ENCODE measurements at places on chromosomes 11 and 22. TPM values are rescaled to one million over a fixed set of nuclear protein-coding genes. Genes with fewer than 3 reads are reported as not detected.

The TCN2 gene
- 0.53 TPM for total RNA-seq

The ENTHD1 gene
- 0.47 TPM for total RNA-seq

DNA sequence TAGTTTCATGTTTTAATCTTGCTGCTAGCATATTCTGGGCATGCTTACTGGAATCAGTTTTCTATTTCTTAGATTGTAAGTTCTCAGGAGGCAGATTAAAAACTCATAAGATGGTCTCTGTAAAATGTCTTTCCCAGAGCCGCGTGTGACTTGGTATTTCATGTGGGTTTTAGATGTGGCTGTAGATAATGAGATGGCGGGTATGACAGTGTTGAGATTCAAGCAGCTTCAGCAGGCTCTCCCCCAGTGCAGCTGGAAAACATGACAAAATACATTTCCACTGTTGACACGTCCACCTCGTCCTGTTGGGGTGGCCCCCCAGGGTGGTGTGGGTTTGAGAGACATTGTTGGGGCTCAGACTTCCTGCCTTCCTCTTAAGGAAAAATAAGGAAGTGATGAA, 106.8 kb downstream of the KIRREL3 start:
- no peak for DNase-seq

- DNase-seq = no peak
Observed at GRCh38 chr11:68989936-68990606, 9.3 kb upstream of the MRGPRD start.

GRCh38 chr11:45280449-45280848, 5.7 kb downstream of the SYT13 start:
- peak; percentile 22 for DNase-seq

- DNase-seq = no peak
Observed at GRCh38 chr11:126863294-126863997, 137.1 kb downstream of the KIRREL3 start.

All from CD4-positive, alpha-beta T cell (primary cell).